ENCODE measurements at places on chromosomes 11 and 22.

GRCh38 chr11:75536786-75537641 is 11.3 kb upstream of the GDPD5 start:
- DNase-seq = peak; percentile 50

GRCh38 chr22:42365942-42366695 is 66.1 kb downstream of the NFAM1 start:
- DNase-seq = no peak

DNA sequence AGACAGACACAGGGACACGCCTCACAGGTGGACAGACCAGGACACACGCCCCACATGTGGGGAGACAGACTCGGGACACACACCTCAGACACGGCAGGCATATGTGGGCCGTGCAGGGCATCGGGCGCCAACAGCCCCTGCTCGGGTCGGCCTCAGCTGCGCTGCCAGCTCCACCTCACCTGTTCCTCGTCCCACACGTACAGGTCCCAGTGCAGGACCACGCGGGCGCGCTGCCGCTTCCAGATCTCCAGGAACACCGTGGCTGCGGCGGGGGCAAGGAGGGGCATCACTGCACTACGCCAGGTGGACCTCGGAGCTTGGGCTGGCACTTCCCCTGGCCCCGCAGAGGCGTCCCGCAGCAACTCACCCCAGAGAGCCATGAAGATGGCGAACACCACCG is 12.4 kb downstream of the ANO9 start:
- no peak for DNase-seq

DNA sequence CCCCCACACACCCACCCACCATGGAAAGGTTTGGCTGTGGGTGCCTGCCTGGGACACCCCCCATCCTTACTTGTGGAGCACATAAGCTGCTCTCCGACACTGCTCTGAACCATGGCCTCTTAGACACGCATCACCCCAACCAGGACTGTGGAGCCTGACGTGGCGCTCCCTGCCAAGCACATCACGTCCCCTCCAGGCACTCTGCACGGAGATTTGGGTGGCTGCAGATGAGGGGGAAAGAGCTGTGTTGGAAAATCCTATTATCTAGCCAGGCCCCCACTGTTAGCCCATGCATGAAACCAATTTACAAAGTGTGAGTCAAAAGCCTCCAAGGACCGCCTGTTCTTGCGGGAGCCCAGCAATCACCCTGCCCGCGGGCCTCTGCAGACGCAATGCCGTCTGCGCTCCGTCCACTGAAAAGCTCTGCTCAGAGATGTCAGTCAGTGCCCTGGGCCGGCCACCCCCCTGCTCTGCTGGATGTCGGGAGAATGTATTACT is 163.4 kb upstream of the NECTIN1 start:
- DNase-seq = no peak
